A549 treated with DMSO at 1 μM for 4 hours (cell line): ENCODE measurements at places on chromosomes 3 and 15. TPM values are rescaled to one million over a fixed set of nuclear protein-coding genes. Genes with fewer than 3 reads are reported as not detected.

ANKUB1 gene
- not detected in 5 replicates for total RNA-seq

TJP1 gene
- 62.1 to 83.8 TPM (median 75.9 TPM) in 5 replicates for total RNA-seq

ZBED2 gene
- total RNA-seq = 0.18 to 0.45 TPM (median 0.39 TPM) in 5 replicates

FBXL22 gene
- total RNA-seq = 0.21 to 0.30 TPM (median 0.26 TPM) in 5 replicates

SEMA4B gene
- 133 to 160 TPM (median 155 TPM) in 5 replicates for total RNA-seq

GOLGA6A gene
- 0.07 to 0.16 TPM in 2 of 5 replicates, not detected in the others for total RNA-seq

C3orf70 gene
- 0.01 to 0.03 TPM (median 0.02 TPM) in 3 of 5 replicates, not detected in the others for total RNA-seq

CHRFAM7A gene
- 4.6 to 7.2 TPM (median 5.1 TPM) in 5 replicates for total RNA-seq

BCHE gene
- total RNA-seq = 1.1 to 1.2 TPM (median 1.1 TPM) in 5 replicates

TRPM1 gene
- total RNA-seq = not detected in 5 replicates

CD200 gene
- total RNA-seq = not detected in 5 replicates

LRRC31 gene
- 0.05 TPM in 1 of 5 replicates, not detected in the others for total RNA-seq

FGF12 gene
- 0.38 to 0.97 TPM (median 0.63 TPM) in 5 replicates for total RNA-seq

POLQ gene
- 7.0 to 8.3 TPM (median 7.5 TPM) in 5 replicates for total RNA-seq

GABRG3 gene
- 0.12 to 0.60 TPM (median 0.36 TPM) in 5 replicates for total RNA-seq

C15orf40 gene
- 43.2 to 56.3 TPM (median 49.7 TPM) in 5 replicates for total RNA-seq

EPB42 gene
- not detected in 5 replicates for total RNA-seq

GABRB3 gene
- 65.5 to 99.5 TPM (median 86.7 TPM) in 5 replicates for total RNA-seq

CCR8 gene
- total RNA-seq = not detected in 5 replicates

ITIH3 gene
- total RNA-seq = 0.08 TPM in 1 of 5 replicates, not detected in the others

MKRN2OS gene
- not detected in 5 replicates for total RNA-seq

TNNC1 gene
- 1.2 to 2.0 TPM (median 1.4 TPM) in 5 replicates for total RNA-seq

P2RY14 gene
- not detected in 5 replicates for total RNA-seq

C3orf20 gene
- 0.03 TPM in 2 of 5 replicates, not detected in the others for total RNA-seq

BTLA gene
- total RNA-seq = 0.02 to 0.06 TPM in 2 of 5 replicates, not detected in the others

CCR3 gene
- total RNA-seq = not detected in 5 replicates

DNAH12 gene
- total RNA-seq = 0.07 to 0.12 TPM (median 0.09 TPM) in 4 of 5 replicates, not detected in the other

HYAL3 gene
- 6.7 to 10.9 TPM (median 8.1 TPM) in 5 replicates for total RNA-seq

CISH gene
- 0.48 to 0.75 TPM (median 0.70 TPM) in 5 replicates for total RNA-seq

HCLS1 gene
- total RNA-seq = 0.07 to 0.20 TPM (median 0.16 TPM) in 4 of 5 replicates, not detected in the other

OIP5 gene
- 13.9 to 15.3 TPM (median 14.6 TPM) in 5 replicates for total RNA-seq

ARNT2 gene
- 16.8 to 20.6 TPM (median 18.4 TPM) in 5 replicates for total RNA-seq

TBCCD1 gene
- total RNA-seq = 6.6 to 7.8 TPM (median 7.3 TPM) in 5 replicates
